Gastrocnemius medialis (tissue), 4 donors: ENCODE measurements at places on chromosomes 16 and 17. TPM values are rescaled to one million over a fixed set of nuclear protein-coding genes. Genes with fewer than 3 reads are reported as not detected.

GRCh38 chr16:66189951-66190350, 176.5 kb upstream of the CDH5 start:
- no peak overlapping the region for H3K4me3 ChIP-seq
- H3K27ac ChIP-seq: no peak overlapping the region

- peaks cover 1% of the 10 kb centered on the region for H3K4me1 ChIP-seq
- peaks cover 33% of the 10 kb centered on the region for H3K36me3 ChIP-seq
- no peak overlapping the region for H3K27ac ChIP-seq
- DNase-seq: no peak
Observed at GRCh38 chr16:23518435-23518891, 8.2 kb upstream of the GGA2 start.

GRCh38 chr16:19601083-19601976, 45.8 kb downstream of the VPS35L start:
- H3K4me3 ChIP-seq: no peak overlapping the region
- H3K27ac ChIP-seq: no peak overlapping the region
- DNase-seq: no peak
- H3K27me3 ChIP-seq: no peaks in the 10 kb centered on the region

DNA sequence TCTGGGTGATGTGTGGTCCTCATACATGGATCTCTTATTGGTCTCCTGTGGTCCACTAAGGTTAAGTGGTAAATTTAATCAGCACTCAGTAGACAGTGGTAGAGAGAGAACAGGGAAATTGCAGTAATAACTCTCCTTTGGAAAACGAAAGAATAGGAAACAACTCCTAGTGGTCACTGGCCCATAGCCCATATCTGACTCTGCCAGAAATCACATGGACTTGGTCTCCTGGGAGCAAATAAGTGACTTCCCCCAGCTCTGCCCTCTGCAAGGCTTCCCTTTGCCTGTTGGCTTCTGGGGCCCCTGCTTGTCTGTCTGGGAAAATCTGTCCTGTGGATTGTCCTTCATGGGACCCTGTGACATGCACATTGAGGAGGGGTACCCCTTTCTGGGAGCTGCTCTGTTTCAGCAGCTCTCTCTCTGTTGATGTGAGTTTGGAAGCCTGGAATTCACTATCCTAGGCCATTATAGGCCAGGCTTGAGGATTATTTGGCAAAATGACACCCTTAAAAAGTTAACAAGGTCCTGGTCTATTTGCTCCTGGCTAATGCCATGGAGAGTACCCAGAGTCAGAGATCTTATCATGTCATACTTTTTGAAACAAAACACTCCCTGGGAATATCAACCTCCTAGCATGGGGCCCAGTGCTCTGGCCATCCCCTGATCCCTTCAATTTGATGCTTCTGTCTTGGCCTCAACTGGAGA, 58.0 kb upstream of the HNF1B start:
- H3K4me1 ChIP-seq: no peaks in the 10 kb centered on the region
- H3K27me3 ChIP-seq: peaks cover 3% of the 10 kb centered on the region
- no peaks in the 10 kb centered on the region for H3K36me3 ChIP-seq

- no peak for DNase-seq
- H3K4me1 ChIP-seq: no peaks in the 10 kb centered on the region
- H3K27ac ChIP-seq: no peak overlapping the region
- no peak overlapping the region for H3K4me3 ChIP-seq
- no peaks in the 10 kb centered on the region for H3K36me3 ChIP-seq
Observed at GRCh38 chr17:39051001-39051585, 83.9 kb upstream of the FBXO47 start.

- no peaks in the 10 kb centered on the region for H3K4me1 ChIP-seq
- no peak for DNase-seq
- H3K4me3 ChIP-seq: no peak overlapping the region
- no peak overlapping the region for H3K27ac ChIP-seq
Observed at GRCh38 chr16:68739964-68740627, 3.0 kb downstream of the CDH1 start.

GRCh38 chr16:67987460-67988160, 7.3 kb upstream of the DPEP3 start:
- H3K36me3 ChIP-seq: no peaks in the 10 kb centered on the region
- peak overlapping the region; percentile 83 for H3K27ac ChIP-seq
- H3K4me1 ChIP-seq: peaks cover 64% of the 10 kb centered on the region
- H3K27me3 ChIP-seq: no peaks in the 10 kb centered on the region

GRCh38 chr16:46696957-46697356, 7.5 kb downstream of the ORC6 start:
- no peaks in the 10 kb centered on the region for H3K4me1 ChIP-seq
- H3K27me3 ChIP-seq: no peaks in the 10 kb centered on the region
- no peak overlapping the region for H3K27ac ChIP-seq
- H3K36me3 ChIP-seq: no peaks in the 10 kb centered on the region
- no peak overlapping the region for H3K4me3 ChIP-seq
- no peak for DNase-seq

- DNase-seq: no peak
- no peak overlapping the region for H3K4me3 ChIP-seq
- peaks cover 16% of the 10 kb centered on the region for H3K27me3 ChIP-seq
- peaks cover 5% of the 10 kb centered on the region for H3K4me1 ChIP-seq
- no peaks in the 10 kb centered on the region for H3K36me3 ChIP-seq
- no peak overlapping the region for H3K27ac ChIP-seq
Observed at GRCh38 chr17:39757931-39758873, 20.5 kb downstream of the GRB7 start.

GRCh38 chr16:26627958-26628357, 438.8 kb upstream of the C16orf82 start:
- no peak overlapping the region for H3K27ac ChIP-seq
- H3K4me1 ChIP-seq: no peaks in the 10 kb centered on the region
- no peak for DNase-seq
- H3K4me3 ChIP-seq: no peak overlapping the region

DNA sequence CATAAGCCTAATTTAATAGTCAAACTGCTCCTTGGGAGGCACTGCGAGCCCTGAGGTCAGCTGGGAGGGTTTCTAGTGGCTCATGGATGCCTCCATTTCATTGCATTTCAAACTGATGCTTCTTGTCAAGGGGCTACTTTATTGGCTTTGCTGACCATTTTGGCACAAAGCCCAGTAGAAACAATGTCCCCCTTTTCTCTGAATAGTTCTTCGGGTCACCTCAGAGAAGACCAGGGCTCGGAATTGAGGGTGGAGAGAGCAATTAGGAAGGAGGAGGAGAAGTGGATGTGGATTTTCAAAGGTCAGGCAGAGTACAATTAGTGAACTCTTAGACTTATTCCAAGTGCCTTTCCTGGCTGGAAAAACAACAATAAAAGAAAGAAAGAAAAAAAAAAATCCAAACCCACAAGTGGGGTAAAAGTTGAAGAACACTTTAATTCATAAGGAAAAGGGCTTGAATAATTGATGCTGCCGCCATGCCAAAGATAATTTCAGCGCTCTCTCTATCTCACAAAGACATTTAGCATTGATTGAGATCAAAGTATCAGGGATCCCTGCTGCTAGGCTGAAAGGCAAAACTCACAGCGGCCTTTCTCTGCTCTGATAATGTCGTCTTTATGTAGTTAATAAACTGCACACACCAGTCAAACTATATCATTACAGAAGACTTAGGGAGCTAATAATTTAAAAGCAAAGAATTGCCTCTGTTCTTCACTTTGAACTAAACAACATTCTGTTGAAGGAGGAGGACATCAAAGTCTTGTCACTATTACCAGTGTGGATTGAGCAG, 122.7 kb downstream of the RGS9 start:
- DNase-seq: no peak
- H3K36me3 ChIP-seq: no peaks in the 10 kb centered on the region
- H3K4me1 ChIP-seq: no peaks in the 10 kb centered on the region
- no peaks in the 10 kb centered on the region for H3K27me3 ChIP-seq
- H3K4me3 ChIP-seq: no peak overlapping the region
- no peak overlapping the region for H3K27ac ChIP-seq

- no peaks in the 10 kb centered on the region for H3K4me1 ChIP-seq
- no peaks in the 10 kb centered on the region for H3K27me3 ChIP-seq
- no peak for DNase-seq
- no peaks in the 10 kb centered on the region for H3K36me3 ChIP-seq
- no peak overlapping the region for H3K27ac ChIP-seq
Observed at GRCh38 chr16:86210403-86211193, 299.7 kb upstream of the FOXF1 start.

GRCh38 chr17:77882040-77882439, 76.5 kb upstream of the TNRC6C start:
- no peak overlapping the region for H3K27ac ChIP-seq
- no peaks in the 10 kb centered on the region for H3K27me3 ChIP-seq
- H3K36me3 ChIP-seq: no peaks in the 10 kb centered on the region
- no peak for DNase-seq
- H3K4me1 ChIP-seq: peaks cover 18% of the 10 kb centered on the region

- H3K4me3 ChIP-seq: peak overlapping the region; percentile 51
- peak overlapping the region; percentile 87 for H3K27ac ChIP-seq
- H3K36me3 ChIP-seq: peaks cover 6% of the 10 kb centered on the region
- H3K4me1 ChIP-seq: peaks cover 64% of the 10 kb centered on the region
- H3K27me3 ChIP-seq: no peaks in the 10 kb centered on the region
Observed at GRCh38 chr17:69501591-69502468, 87.3 kb downstream of the MAP2K6 start.

DNA sequence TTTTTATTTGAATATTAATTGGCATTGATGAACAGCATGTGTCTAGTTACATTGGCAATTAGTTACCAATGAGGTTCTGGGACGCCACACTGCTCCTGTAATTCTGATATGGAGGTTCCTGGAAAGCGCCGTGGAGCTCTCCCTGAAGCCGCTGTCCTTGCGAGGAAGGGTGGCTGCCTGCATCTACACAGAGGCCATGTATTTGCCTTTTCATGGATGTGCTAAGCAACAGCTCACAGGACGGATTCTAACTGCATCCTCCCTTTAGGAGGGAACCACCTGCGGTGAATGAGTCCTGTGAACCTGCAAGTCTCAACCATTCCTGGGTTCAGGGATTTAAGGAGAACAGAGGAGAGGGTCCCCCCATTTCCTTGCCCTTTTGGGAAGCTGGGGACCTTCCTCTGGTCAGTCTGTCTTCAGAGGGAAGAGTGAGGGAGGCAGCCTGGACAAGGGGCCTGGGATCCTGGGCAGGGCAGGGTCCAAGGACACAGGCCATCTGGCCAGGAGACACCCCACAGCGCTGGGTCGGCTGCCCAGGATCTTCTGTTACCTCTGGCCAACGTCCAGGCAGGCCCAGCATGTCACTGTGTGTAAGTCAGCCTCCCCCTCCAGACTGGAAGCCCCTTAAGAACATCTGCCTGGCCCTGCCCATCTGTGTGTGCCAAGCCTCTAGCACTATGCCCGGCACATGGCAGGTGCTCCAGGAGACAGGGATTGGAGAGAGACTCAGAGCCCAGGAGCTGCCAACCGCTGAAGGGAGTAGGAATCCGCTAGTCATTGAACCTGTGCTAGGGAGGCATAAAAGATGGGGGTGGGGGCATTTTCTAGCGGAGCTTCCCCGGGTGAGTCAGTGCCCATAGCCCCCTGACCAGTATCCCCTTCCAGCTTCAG, 314.1 kb upstream of the TNRC6C start:
- no peaks in the 10 kb centered on the region for H3K36me3 ChIP-seq
- H3K4me1 ChIP-seq: peaks cover 12% of the 10 kb centered on the region
- no peaks in the 10 kb centered on the region for H3K27me3 ChIP-seq
- H3K27ac ChIP-seq: no peak overlapping the region
- no peak overlapping the region for H3K4me3 ChIP-seq

DNA sequence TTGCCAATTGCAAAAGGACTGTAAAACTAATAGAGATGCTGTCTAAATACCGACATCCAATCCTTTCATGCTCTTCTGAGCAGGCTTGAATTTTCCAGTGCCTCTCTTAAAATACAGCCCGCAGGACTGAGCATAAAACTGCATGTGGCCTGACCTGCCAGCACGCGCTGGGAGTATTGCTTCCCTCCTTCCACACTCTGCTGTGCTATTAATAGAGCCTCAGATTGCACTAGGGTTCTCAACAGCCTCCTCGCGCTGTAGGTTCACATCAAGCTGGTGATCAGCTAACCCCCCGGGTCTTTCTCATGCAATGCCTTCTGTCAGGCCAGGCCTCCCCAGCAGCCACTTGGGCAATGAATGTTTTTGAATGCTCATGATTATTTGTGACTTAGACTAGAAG, 14.2 kb upstream of the MSI2 start:
- no peaks in the 10 kb centered on the region for H3K27me3 ChIP-seq
- DNase-seq: peak; percentile 81
- H3K36me3 ChIP-seq: no peaks in the 10 kb centered on the region
- peaks cover 12% of the 10 kb centered on the region for H3K4me1 ChIP-seq
- H3K27ac ChIP-seq: peak overlapping the region; percentile 76

- no peak for DNase-seq
- H3K4me3 ChIP-seq: no peak overlapping the region
- H3K36me3 ChIP-seq: no peaks in the 10 kb centered on the region
- no peak overlapping the region for H3K27ac ChIP-seq
Observed at GRCh38 chr16:8087597-8088289, 502.6 kb downstream of the TMEM114 start.

GRCh38 chr16:77938913-77939312, 83.4 kb upstream of the CLEC3A start:
- no peaks in the 10 kb centered on the region for H3K4me1 ChIP-seq
- no peaks in the 10 kb centered on the region for H3K36me3 ChIP-seq
- H3K27me3 ChIP-seq: no peaks in the 10 kb centered on the region
- no peak for DNase-seq
- no peak overlapping the region for H3K27ac ChIP-seq
- H3K4me3 ChIP-seq: no peak overlapping the region

GRCh38 chr16:68737730-68738629, 888 bp downstream of the CDH1 start:
- peak overlapping the region; percentile 38 for H3K4me3 ChIP-seq
- no peaks in the 10 kb centered on the region for H3K36me3 ChIP-seq
- H3K27me3 ChIP-seq: peaks cover 27% of the 10 kb centered on the region
- H3K4me1 ChIP-seq: no peaks in the 10 kb centered on the region
- DNase-seq: no peak

- DNase-seq: peak; percentile 14
- no peaks in the 10 kb centered on the region for H3K4me1 ChIP-seq
- H3K36me3 ChIP-seq: no peaks in the 10 kb centered on the region
- no peak overlapping the region for H3K27ac ChIP-seq
Observed at GRCh38 chr16:78570399-78571141, 471.1 kb downstream of the WWOX start.

- no peaks in the 10 kb centered on the region for H3K4me1 ChIP-seq
- no peaks in the 10 kb centered on the region for H3K36me3 ChIP-seq
- no peak for DNase-seq
- no peak overlapping the region for H3K27ac ChIP-seq
- no peak overlapping the region for H3K4me3 ChIP-seq
Observed at GRCh38 chr16:898761-899682, 71.8 kb downstream of the LMF1 start.

- H3K27me3 ChIP-seq: no peaks in the 10 kb centered on the region
- no peak overlapping the region for H3K4me3 ChIP-seq
- DNase-seq: no peak
- peak overlapping the region; percentile 22 for H3K27ac ChIP-seq
- no peaks in the 10 kb centered on the region for H3K4me1 ChIP-seq
Observed at GRCh38 chr17:27466376-27466742, 10.1 kb downstream of the KSR1 start.

- no peaks in the 10 kb centered on the region for H3K4me1 ChIP-seq
- H3K4me3 ChIP-seq: no peak overlapping the region
- no peaks in the 10 kb centered on the region for H3K27me3 ChIP-seq
- no peak overlapping the region for H3K27ac ChIP-seq
- no peaks in the 10 kb centered on the region for H3K36me3 ChIP-seq
- DNase-seq: no peak
Observed at GRCh38 chr17:57651996-57652395, 93.1 kb downstream of the CCDC182 start.

The NBR1 gene
- 135 TPM for total RNA-seq

The BLTP2 gene
- 85.0 TPM for total RNA-seq

The TLCD1 gene
- total RNA-seq: 0.82 TPM

The WNK4 gene
- total RNA-seq: not detected

The ARHGAP44 gene
- 1.6 TPM for total RNA-seq

The COPZ2 gene
- 40.5 TPM for total RNA-seq

The NPIPA7 gene
- total RNA-seq: not detected

The TMEM100 gene
- total RNA-seq: 10.6 TPM

The FOXN1 gene
- total RNA-seq: not detected

The UTS2R gene
- total RNA-seq: not detected

The AHSP gene
- not detected for total RNA-seq
